NAMALWA (cell line): ENCODE measurements at places on chromosomes 3 and 15.

GRCh38 chr3:158434412-158435038 is 136.5 kb upstream of the MLF1 start:
- DNase-seq, result peak; percentile 83

GRCh38 chr3:37909067-37909911 is 47.6 kb downstream of the CTDSPL start:
- no peak for DNase-seq

DNA sequence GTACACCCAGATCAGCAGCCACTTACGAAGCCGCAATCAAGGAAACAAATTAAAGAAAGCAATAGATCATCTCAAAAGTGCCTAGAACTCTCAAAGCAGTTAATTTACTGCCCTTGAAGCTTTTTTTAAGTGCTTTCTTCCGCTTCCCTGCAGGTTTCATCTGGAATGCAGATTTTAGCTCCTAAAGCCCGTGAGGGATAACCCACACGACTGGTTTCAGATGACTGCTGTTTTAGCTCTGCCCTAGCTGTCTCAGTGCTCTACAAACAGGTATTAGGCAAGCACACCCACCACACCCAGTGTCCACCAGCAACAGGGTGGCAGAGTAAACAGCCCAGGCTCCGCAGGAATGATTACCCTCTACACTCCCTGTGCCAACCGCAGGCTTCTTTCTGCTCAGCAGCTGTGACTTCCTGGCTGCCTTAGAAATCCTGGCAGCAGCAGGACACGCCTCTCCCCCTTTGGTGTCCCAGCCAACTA is 126.0 kb downstream of the FMN1 start:
- no peak for DNase-seq

- no peak for DNase-seq
Observed at GRCh38 chr3:57082481-57082880, 22.0 kb downstream of the SPATA12 start.

- no peak for DNase-seq
Observed at GRCh38 chr15:69712991-69713390, 260.4 kb downstream of the RPLP1 start.

GRCh38 chr3:52092891-52093290 is 36.5 kb upstream of the DUSP7 start:
- no peak for DNase-seq

GRCh38 chr3:18837137-18837755 is 311.1 kb upstream of the KCNH8 start:
- no peak for DNase-seq

DNA sequence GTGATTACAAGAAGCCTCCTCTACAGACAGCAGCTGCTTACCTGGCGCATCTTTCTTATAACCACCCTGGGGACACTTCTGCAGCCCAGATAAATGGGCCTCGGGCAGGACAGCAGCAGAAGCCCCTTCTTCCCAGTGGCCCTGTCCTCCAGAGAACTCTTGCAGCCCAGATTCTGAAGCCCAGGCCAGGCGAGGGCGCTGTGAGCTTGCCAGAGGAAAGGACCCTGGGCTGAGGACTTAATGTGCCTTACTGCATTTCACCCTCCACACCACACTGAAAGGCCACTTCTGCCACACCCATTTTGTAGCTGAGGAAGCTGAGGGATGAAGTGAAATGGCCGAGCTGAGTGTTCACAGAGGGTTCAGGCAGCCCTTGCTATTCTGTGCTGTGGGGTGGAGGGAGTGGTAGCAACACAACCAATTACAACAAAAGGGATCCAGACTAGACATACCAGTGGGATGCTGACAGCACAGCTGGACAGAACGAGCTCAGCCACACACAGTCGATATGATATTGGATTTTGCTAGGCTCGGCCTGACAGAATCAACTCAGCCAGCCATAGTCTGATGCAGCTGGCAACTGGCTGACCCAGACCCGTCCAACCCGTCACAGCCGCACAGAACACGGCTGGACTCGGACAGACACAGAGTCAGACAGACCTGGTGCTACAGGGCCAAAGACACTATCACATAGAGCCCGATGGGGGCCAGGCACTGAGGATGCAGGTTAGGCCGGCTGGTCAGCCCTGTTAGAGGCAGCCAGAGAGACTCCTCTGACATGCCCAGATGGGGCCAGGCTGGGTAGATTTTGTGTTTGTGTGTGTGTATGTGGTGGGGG is 7.3 kb downstream of the ACOX2 start:
- DNase-seq, result peak; percentile 35

DNA sequence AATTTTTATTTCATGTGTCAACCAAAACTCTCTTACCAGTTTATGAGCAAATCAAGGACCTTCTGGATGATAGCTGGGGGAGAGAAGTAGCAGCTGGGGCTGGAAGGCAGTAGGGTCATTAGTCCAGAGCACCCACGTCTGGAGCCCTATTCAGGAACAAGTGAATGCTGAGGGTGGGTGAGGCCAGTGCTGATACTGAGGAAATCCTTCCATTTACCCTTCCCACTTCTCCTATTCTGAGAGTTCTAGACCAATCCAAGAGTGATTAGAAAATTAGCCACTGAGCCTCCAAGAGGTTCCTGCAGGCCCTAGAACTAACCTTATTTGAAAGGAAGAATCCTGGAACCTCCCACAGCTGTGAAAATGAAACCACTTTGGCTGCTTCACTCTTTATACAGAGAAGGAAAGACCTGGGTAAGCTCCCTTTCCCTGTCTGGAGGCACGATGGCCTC is 46.2 kb upstream of the VILL start:
- DNase-seq, result no peak

DNA sequence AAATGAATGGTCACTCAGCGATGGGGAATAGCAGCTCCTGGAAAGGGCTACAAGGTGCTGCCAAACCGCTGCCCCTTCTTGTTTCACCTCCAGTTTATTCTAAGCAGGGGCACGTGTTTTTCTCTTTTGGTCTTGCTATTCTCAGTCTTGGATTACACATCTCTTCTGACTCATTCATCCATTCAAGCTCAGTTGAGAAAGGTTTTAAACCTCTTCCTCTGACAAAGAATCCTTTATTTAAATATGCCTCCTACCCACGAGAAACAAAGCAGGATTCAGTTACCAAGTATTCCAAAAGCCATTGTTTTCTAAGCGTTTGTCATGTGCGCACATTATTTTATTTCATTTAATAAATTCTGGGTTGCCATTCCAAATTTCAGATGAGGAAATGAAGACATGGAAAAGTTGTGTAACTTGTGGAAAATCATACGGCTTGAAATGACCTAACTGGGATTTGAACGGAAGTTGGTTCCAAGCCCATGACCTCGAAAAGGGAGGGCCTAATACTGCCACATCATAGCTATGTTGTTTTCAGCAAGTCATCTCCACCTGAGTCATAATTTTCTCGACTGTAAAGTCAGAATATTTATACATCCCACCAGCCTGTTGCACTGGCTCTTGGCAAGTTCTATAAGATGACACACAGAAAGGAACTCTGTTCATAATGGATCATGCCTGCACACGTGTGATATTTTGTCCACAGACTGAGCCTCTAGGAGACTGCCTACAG is 292.0 kb upstream of the SLCO3A1 start:
- no peak for DNase-seq

DNA sequence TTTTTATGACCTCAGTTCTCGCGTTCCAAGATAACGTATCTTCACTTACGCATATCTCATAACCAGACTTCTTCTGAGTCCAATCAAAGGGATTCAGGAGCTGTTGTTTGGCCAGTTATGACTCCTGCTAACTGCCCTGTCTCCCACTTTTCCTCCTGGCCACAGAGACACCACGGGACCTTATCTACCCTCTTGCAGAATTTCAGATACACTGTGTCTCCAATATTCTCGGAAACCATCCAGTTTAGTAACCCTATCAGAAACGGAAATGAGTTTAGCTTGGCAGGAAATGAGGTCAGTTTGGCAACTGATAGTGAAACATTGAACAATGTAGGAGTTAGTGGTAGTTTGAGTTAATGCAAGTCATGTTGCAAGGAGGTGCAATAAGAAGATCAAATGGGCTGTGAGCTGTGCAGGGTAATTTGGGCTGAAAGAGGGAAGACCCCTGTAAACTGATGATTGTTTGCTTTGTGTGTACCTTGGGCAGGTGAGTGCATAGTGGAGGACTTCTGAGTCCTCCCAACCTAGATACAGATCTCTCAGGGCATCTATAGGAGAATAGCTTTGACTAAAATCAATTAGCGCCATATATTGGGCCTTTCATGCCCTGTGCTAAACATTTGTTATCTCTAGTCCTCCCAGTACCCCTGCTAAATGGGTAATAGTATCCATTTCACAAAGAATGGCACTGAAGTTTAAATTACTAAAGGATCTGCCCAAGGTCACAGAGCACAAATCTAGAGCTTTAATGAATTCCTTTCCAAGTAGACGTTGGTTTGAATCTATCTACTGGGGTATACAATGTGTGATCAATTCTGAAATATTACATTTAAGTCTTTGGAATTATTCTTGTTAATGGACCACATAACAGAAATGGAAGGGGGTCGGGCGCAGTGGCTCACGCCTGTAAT is 41.3 kb upstream of the PIK3CB start:
- DNase-seq, result no peak

GRCh38 chr3:34419801-34420200 is 621.4 kb downstream of the PDCD6IP start:
- no peak for DNase-seq

- DNase-seq, result no peak
Observed at GRCh38 chr15:48678851-48679250, 33.3 kb upstream of the FBN1 start.

- no peak for DNase-seq
Observed at GRCh38 chr15:93477188-93477587, 388.2 kb upstream of the RGMA start.

DNA sequence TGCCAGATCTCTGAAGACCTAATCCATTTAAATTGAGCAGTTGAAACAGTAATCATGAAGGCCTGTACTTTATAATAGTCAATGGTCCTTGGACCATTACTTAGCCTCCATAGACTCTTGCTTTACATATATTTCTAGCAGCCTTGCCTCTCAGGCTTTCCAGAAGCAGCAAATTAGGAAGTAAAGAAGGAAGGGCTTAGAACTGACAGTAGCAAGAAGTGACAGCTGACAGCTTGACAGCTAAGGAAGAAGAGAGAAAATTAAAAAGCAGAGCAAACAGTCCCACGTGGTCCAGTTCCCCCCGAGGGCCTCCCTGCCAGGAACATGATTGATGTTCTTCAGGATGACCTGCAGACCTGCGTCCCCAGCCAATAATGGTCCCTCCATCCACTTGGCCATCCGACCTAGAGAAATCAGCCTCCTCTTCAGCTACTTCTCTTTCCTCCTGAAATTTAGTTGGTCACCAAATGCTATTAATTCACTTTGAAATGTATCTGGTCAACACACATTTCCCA is 15.0 kb upstream of the PSMD6 start:
- no peak for DNase-seq

- no peak for DNase-seq
Observed at GRCh38 chr3:39290255-39290654, 10.4 kb upstream of the CX3CR1 start.
